ENCODE measurements at places on chromosomes 1 and 21.

- DNase-seq = peak; percentile 87
These were observed 23.3 kb downstream of the CELA3A start for GRCh38 chr1:22024485-22025367.

GRCh38 chr21:42959728-42960127 is 14.6 kb upstream of the PKNOX1 start:
- no peak for DNase-seq

DNA sequence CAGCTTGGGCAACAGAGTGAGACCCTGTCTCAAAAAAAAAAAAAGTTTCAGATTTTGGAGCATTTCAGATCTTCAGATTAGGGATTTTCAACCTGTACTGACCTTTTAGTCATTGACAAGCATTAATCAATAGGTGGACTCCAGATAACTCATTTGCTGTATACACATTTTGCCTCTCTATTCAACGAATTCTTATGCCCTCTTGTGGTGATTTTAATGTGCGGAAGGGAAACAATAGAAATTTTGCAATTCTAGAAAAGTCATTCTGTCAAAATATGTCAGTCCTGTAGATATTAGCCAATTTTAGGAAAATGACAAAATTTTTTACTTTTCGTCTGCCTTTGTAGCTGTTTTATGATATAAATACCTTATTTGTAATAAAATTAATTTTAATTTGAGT is 11.6 kb upstream of the OR2G2 start:
- DNase-seq = no peak

- peak; percentile 39 for DNase-seq
These were observed 25.3 kb upstream of the ETV3 start for GRCh38 chr1:157163273-157164127.

- DNase-seq = peak; percentile 97
These were observed 5.7 kb upstream of the PPP1R15B start for GRCh38 chr1:204417074-204417997.

DNA sequence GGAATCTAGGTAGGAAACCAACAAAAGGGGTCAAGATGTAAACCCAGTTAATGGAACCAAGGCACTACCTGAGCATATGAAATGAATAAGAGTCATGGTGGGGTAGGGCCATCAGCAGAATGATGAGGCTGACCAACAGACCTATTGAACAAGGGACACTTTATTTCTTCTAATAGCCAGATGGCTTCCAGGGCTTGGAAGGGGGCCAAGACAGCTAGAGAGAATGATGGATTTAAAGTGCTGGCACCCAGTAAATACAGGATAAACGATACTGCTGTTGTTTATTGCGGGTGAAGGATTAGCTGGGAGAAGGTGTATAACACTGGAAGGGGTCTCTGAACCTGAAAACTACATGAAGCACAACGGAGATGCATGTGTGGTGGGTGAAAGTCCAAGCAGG is 15.6 kb downstream of the DDAH1 start:
- DNase-seq = no peak

GRCh38 chr1:220928320-220928719 is 49.1 kb downstream of the HLX start:
- DNase-seq = no peak

- DNase-seq = no peak
These were observed 5.0 kb upstream of the ADGRB2 start for GRCh38 chr1:31768939-31769704.

DNA sequence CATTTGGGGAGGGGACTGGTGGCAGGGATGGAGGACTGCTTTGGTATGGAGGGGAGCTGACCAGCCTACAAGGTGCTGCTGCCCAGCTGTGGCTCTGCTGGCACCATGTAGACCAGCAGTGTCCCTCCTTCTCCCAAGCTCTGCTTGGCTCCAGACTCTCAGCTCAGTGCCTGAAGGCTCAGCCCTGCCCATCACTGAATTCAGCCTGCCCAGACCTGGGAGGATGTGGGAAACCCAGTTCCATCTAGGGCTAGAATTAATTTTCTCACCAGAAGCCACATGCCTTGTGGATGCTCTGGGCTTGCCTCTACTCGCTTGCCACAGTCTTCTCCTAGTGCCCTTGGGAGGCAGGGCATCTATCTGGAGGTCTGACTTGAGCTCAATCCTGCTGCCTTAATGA is 195.0 kb upstream of the EDN2 start:
- DNase-seq = peak; percentile 31

DNA sequence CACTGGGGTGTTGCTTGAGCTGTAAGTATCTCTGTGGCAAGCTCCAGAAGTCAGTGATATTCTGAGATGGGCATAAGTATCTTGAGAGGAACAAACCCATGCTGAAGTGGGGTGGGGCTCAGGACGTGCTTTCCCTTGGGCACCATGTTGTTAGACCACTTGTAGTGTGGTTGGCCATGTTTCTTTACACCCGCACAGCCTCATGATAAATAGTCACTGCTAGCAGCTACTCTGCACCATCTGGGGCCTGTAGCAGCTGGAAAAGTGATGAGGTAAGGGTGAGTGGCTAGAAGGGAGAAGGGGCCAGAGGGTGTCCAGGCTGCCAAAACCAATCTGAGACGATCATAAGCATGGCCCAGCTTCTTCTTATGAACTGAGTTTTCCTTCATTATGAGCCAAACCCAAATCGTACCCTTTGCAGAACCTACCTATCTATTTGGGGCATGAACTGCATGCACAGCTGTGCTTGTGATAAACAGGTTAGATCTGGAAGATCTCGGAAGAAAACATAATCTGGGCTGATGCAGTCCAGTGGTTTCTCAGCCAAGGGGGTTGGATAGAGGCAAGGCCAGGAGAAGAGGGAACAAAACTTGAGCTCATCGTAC is 91.9 kb upstream of the IRF2BP2 start:
- DNase-seq = no peak

DNA sequence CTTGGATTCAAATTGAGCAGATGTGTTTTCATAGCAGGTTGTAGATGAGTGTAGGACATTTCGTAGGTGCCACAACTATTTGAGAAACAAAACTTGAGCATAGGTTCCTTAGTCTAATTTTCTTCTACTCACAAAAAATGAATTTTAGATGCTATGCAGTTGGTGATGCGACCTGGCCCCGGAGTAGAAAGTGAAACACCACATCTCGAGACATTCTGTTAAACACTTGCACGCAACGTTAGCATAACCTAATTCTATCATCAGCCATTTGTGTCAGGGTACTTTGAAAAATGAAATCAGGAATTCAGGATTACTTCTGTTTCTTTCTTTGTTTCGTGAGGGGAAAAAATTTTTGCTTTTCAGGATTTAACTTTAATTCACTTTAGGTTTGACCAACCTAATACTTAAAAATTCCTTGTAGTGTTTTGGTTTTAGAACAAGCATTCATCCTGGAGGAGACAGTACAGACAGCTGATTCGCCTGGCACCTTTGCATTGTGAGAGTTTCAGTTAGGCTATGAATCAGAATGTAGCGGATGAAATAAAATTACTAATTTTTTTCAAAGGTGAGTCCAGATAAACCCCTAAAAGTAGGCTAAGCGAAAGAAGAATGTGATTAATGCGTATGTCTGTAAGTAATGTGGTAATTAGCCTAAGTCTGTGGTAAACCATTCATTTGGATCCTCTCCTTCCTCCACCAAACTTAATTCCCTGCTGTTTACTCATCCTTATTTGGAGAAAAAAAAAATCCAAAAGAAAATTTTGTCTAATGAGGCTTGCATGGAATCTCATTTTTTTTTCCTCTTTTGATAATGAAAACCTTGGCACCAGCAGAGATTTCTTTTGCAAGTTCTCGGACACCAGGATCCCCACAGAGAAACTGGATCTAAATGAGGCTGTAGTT is 44.9 kb downstream of the MAP3K21 start:
- DNase-seq = no peak

- no peak for DNase-seq
These were observed 1.4 kb downstream of the TIPRL start for GRCh38 chr1:168180148-168180524.

DNA sequence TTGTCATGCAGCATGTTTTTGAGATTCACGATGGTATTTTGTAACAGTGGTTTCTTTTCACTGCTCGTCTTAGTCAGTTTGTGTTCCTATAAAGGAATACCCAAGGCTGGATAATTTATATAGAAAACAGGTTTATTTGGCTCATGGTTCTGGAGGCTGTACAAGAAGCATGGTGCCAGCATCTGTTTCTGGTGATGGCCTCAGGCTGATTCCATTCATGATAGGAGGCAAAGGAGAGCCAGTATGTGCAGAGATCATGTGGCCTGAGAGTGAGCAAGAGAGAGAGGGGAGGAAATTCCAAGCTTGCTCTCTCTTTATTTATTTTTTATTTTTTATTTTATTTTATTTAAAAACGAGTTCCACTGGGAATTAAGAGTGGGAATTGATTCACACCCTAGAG is 2.0 kb upstream of the C21orf91 start:
- DNase-seq = peak; percentile 13

- peak; percentile 98 for DNase-seq
These were observed 8.9 kb downstream of the RNU1-2 start for GRCh38 chr1:16904560-16905109.

- no peak for DNase-seq
These were observed 247.8 kb downstream of the NCAM2 start for GRCh38 chr21:21246007-21246406.

GRCh38 chr1:67560580-67561255 is 124.3 kb upstream of the GADD45A start:
- DNase-seq = no peak

GRCh38 chr1:39668111-39668510 is 3.8 kb downstream of the NT5C1A start:
- DNase-seq = no peak

GRCh38 chr1:53069663-53070327 is 7.8 kb downstream of the PODN start:
- DNase-seq = no peak

DNA sequence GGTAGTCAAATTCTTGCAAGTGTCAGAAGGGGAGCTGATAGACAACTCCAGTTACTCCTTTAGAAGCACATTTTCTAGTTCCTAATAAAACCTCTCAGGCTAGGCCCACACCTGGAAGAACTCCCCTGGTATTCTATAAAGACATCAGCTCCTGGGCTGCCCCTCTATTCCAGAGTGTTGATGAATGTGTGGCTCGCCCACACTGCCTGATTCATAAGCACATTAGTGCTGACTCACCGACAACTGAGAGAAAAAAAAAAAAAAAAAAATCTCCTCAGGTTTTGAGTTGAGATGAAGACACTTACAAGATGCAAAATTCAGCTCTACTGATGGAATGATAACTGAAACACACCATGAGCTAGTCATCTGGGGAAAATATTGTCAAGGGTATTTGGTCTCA is 188.1 kb downstream of the TNR start:
- DNase-seq = no peak

- DNase-seq = peak; percentile 33
These were observed 101.4 kb upstream of the VAMP3 start for GRCh38 chr1:7669559-7670311.

DNA sequence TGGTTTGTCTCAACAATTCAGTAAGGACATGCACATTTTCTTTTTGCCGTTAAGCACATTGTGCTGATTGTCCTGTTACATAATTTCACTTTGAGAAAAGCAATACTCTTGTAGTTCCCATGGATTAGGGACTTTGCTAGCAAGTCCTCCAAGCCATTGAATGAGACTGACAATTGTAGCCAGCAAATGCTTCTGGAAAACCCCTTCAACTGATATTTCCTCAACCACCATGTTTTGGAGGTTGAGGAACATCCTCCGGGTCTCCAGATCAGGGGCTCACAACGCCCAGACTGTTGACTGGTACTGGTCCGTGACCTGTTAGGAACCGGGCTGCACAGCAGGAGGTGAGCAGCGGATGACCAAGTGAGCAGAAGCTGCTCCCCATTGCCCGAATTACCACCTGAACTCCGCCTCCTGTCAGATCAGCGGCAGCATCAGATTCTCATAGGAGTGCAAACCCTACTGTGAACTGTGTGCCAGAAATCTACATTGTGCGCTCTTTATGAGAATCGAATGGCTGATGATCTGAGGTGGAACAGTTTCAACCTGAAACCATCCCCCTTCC is 24.1 kb downstream of the ACTN2 start:
- DNase-seq = no peak

GRCh38 chr1:68087184-68087583 is 36.8 kb upstream of the DIRAS3 start:
- no peak for DNase-seq

DNA sequence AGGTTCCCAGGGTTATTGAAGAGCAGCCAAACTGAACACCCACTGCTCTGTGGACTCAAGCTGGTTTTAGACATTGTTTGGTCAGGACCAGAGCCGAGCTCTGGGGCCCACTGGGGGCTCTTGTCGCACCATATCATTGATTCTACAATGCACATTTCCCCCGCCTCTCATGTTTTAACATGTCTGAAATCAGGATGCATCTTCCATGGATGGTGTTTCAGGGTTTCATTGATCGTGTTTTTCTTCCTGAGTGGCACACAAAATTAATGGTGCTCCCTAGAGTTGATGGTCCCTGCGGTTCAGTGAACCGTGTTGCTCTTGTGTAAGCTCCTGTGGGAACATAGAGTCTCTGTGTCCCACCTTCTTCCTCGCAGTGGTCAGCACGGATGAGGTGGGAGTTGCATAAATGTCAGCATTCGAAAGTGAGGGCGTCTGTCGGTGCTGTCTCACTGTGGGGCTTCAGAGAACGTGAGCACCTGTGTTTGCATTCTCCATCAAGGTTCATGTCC is 38.3 kb downstream of the GALNT2 start:
- no peak for DNase-seq

- DNase-seq = no peak
These were observed 154.4 kb downstream of the ZSCAN20 start for GRCh38 chr1:33626801-33627200.

DNA sequence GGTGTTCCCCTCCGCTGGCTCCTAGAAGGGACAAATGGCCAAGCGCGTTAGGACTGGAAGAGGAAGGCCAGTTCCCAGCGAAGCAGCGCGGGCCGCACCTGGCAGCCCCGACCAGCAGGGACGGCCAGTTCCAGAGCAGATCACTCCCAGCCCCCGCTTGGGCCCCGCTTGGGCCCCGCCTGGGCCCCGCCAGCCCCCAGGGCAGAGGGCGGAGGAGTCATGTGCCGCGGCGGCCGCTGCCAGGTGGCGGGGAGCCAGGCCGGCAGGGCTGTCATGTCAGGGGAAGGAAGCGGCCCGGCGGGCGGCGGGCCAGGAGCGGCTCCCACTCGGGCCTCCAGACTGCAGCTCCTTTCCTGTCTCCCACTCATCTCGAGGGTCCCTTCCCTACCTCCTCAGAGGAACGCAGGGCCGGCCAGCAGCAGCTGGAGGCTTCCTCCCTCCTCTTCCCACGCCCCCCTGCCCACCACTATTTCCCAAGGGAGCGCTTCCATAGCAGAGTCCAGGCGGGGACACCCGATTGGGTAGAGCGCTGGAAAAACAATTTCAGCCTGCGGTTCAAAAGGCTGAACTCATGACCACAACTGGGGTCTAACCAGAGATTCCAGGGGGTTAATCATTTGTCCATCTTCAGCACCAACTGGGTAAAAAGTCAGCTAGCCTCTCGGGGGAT is 16.5 kb downstream of the ZNF697 start:
- DNase-seq = peak; percentile 93
